Small intestine (tissue), 16 donors: ENCODE measurements at places on chromosomes 5 and 9.

- DNase-seq: peak; percentile 81
Observed at GRCh38 chr9:20219437-20219836, 402.9 kb downstream of the MLLT3 start.

DNA sequence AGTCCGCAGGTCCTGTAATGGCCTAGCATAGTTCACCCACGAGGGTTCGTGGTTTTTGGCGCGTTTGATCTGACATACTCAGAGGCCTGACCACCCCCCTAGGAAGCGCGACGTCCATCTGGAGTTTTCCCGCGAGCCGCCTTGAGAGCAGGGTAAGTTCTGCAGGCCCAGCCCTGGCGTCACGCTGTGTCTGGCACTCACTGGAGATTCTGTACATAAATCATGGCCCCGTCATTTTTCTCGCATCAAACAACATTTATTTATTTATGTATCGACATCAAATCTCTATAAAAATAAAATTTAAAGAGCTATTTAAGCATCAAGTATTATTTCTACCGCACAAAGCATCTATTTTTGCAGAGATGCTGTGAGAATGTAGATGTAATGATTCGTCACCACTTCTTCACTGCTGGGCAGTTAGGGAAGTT lies 437 bp upstream of the TRIM41 start:
- peak; percentile 41 for DNase-seq

DNA sequence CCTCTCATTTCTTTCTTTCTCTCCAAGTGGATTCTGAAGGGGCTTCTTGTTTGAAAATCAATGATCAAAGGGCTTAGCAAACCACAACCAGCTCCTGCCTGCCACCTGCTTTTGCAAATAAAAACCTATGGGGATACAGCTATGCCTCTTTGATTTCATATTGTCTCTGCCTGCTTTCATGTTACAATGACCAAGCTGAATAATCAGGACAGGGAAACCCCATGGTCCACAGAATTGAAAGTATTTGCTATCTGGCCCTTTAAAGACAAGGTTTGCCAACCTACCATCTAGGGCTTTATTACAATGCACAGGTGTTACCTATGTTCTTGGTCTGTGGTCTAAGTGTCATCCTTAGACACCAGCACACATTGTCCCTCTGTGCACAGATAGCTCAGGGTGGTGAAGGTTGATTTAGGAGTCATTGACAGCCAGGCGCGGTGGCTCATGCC lies 28.8 kb upstream of the PLIN2 start:
- DNase-seq: no peak

DNA sequence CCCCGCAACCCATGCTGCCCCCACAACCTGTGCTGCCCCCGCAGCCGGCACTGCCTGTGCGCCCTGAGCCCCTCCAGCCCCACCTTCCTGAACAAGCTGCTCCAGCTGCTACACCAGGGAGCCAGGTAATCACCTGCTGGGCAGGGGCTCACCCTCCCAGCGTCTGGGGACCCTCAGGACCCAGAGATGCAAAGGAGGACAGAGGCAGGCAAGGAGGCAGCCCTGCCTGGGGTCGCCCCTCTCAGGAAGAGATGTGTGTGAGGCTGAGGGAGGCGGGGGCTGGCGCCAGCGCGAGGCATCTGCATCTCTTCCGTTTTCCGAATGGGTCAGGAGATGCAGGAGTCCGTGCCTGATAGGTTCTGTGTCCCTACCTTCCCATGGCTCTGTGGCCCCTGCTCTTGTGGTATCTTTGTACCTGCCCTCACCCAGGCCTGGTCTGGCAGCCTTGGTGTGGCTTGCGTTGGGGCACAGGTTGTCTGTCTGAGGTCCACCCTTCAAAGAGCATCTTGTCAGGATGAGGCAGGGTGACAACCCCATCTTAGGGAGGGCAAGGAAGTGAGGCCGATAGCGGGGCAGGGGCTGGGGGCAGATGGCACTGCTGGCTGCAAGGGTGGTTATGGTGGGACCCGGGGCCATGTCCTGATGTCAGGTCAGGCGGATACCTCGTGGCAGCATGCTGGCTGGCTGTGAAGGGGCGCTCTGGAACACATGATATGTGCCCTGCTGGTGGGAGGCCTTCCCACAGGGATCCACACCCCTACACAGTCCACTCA lies 75.7 kb downstream of the WNK2 start:
- no peak for DNase-seq
